ENCODE measurements at places on chromosomes 1 and 21.

- DNase-seq, result no peak
Measured at GRCh38 chr21:16821588-16821987, 691.3 kb upstream of the CXADR start.

DNA sequence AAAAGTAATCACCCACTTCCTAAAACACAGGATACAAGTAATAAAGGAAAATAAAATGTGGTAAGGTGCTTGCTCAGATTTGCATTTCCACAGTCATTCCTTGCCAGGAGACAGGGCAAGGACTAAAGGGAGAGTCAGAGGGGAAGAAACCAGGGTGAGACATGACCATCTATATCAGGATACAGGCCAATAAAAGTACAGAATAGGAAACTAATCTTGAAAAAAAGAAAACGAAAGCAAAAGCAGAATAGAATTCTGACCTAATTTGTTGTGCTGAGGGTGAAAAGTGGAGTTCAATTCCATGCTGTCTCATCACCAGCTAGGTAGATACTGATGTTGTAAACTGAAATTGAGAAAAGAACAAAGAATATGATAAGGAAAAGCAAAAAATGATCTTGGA is 27.3 kb downstream of the JMJD4 start:
- DNase-seq, result no peak

DNA sequence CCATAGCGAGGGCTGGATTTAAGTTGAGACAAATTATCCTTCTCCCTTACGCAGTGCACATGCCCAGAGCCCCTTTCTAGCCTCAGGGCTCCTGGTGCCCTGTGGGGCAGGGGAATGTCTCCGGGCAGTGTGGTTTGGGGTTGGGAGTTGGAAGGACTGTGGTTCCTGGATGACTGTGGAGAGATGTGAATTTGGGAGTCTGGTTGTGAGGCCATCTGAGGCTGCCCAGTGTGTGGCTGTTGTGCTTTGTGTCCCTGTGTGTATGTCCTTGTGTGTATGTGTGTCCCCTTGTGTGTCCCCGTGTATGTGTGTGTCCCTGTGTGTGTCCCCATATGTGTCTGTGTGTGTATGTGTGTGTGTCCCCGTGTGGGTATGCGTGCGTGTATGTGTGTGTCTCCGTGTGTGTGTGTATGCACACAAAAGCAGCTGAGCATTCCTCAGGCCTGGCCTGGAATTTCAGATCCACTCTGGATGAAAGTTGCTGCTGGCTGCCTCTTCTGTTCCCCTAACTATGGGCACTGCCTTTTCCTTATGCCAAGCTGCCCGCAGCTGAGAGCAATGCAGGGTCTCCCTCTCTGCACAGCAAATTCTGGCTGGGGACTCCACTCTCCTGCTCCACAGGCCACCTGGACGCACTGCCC is 65.4 kb downstream of the UBIAD1 start:
- no peak for DNase-seq

GRCh38 chr21:39715804-39716397 is 29.1 kb upstream of the IGSF5 start:
- DNase-seq, result no peak

- DNase-seq, result no peak
Measured at GRCh38 chr1:15254559-15254958, 7.5 kb downstream of the FHAD1 start.

DNA sequence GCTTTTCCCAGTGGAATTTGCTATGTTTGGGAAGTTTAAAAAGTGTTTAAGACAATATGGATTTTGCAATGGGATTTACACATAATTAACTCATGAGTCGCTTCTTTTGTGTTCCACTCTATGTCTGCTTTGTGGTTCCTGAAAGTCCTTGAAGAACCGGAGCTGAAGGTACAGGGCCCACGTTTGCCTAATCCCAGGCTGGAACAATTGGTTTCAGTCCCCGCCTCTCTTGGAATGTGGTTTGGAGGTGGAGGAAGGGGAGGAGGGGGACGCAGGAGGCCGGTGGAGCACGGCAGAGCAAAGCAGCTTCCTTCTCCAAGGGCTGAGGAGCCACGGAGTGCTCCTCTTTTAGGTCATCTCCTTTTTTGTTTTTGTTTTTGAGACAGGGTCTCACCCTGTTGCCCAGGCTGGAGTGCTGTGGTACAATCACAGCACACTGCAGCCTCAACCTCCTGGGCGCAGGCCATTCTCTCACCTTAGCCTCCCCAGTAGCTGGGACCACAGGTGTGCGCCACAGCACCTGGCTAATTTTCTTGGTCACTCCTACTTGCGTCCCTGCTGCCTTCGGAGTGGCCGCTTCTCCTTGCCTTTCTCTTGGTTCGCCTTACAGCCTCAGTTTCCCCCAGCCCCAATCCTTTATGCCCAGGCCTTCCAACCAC is 129.5 kb upstream of the ERRFI1 start:
- no peak for DNase-seq

GRCh38 chr1:224456637-224456953 is 22.0 kb upstream of the WDR26 start:
- DNase-seq, result no peak

- no peak for DNase-seq
Measured at GRCh38 chr1:2602311-2602835, 15.8 kb downstream of the PRXL2B start.

DNA sequence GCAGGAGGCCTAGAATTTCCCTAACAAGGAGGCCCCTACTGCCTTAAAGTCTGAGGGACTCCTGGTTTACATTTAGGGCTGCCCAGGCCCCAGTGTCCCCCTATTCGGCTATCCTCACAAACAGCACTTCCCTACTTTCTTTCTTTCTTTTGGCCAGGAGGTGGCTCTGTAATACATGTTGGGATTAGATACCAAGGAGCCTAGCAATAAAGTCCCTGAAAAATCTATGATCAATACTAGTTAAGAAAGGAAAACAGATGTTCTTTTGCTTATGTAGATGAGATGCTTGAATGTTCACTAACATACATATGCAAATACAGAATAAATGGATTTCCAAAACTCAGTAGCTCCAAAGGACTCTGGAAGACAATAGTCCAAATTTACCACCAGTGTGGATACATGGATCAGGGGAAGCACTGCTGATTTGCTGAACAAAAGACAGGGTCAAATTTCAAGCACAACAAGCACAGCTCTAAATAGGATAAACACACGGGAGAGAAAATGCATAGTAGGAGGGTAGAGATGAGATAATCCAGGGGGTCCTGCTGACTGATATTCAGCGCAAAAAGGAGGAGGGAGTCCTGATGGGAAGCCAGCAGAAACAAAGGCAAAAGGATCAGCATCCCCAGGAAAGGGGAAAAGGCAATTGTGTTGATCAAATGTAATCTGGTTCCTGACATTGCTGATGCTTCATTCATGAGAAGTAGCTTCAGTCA is 240.0 kb downstream of the NUF2 start:
- DNase-seq, result peak; percentile 6

DNA sequence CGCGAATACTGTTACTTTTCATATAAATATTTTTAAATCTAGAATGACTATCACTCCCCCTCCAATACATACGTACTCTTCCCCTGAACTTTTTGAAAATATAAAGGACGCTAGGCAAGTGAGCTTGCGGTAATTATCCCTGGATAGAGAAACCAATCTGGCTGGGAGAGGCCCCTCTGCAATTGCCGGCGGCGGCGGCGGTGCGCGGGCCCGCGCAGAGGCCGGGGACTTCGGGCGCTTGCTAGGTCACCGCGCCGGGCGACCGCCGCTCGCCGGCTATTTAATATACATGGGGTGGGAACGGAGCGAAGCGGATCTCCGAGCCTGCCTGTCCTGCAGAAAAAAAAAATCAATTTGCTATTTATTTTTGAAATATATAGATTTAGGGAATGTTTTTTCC is 416.3 kb upstream of the ESRRG start:
- DNase-seq, result no peak

- DNase-seq, result no peak
Measured at GRCh38 chr1:17895401-17895800, 140.3 kb downstream of the ACTL8 start.

GRCh38 chr1:117368116-117369108 is 1.2 kb downstream of the MAN1A2 start:
- DNase-seq, result no peak

DNA sequence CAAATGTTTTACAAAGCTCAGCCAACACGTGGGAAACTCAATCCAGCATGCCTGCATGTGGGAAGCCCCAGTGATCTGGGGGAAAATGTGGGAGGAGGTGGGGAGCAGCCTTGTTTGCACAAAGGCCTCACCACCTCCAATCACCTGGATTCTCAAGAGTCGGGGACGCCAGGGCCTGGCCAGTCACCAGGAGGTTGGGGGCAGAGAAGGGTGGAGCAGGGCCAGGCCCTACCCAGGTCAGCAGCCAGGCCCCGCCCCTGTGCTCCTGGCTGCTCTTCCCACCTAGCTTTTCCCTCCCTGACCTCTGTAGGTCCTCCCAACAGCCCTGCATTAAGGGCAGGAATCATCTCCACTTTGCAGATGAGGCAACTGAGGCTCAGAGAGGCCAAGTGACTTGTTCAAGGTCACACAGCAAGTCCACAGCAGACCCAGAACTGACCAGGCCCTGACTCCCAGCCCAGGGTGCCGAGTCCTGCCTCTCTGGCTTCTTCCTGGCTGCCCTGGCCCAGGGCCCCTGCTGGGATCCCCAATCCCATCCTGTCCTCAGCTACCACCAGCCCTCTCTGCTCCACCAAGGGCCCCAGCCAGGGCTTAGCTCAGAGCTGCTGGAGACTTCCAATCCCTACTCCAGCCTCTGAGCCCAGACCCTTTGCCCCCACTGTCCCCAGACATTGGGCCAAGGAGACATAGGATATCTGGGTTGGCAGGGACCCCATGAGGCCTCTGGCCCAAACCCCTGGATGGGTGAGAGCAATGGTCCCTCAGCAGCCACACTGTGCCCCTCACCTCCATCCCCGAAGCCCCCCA is 508.6 kb downstream of the PTPRU start:
- DNase-seq, result no peak

DNA sequence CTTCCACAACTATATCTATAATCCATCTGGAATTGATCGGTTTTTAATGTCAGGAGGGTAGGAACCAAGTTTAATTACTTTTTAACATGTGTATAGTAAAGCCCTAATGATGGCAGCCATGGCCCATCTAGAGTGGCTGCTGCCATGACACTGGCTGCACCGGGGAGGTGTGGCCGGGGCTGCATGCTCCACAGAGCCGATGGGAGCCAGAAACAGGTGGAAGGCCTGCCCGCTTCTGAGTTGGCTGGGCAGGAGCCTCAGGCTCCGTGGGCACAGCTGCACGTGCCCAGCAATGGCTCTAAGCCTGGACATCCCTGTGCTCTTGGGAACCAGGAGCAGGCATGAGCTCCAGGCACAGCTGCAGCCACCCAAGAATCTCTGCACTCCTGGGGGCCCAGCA is 73.0 kb downstream of the GBP6 start:
- no peak for DNase-seq

GRCh38 chr1:72557446-72558049 is 275.2 kb upstream of the NEGR1 start:
- DNase-seq, result peak; percentile 5

GRCh38 chr1:107547363-107548155 is 406.7 kb downstream of the NTNG1 start:
- no peak for DNase-seq

DNA sequence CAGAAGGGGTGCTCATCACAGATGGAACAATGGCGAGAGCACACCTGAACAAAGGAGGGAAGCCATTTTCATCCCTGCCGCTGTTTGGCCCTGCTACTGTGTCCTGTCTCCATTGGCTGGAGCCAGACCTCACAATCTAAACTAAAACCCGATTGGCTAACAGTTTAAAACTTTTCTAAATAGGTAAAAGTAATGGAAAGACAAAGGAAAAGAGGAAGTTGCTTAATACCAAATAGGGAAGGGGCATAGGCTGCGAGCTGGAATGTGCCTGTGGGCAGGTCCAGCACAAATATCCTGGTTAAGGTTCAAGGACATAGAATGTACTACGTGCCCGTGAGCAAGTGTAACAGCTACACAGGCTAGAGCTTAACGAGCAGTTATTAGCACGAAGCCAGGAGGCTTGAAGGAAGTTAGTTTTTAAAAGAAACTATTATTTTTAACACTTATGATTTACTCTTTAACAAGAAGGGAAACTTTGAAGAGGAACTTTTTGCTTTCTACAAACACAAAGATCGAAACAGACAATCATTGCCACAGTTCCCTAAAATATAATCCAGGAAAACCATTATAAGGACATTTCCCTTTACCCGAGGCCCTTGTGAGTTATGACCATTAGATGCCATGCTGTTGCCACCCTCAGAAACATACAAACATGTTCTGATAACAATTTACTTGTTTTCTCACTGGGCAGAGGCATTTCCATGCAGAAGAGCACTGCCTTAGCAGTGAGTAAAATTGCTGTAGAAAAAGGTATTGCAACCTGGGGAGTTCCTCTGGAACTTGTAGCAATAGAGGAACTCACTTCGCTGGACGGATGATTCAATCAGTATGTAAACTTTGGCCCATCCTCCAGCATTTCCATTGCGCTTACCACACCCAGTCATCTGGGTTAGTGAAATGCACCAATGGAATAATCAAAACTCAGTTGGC is 4.8 kb upstream of the PTTG1IP start:
- DNase-seq, result no peak

DNA sequence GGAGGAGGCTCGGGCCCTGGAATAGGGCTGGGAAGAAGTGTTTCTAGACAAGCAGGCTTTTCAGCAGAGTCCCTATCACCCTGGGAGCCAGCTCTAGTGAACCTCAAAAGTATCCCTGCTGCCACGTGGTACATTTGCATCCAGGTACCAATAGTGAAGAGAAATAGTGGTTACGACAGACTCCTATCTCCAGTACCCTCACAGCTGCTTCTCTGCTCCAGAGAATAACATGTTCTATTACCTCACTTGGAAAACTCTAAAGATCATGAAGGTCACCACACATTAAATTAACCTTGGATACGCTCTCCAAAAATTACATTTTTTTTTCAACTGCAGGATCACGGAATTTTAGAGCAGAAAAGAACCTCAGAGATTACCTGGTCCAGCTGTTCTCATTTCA is 230.4 kb upstream of the PLD5 start:
- DNase-seq, result no peak

DNA sequence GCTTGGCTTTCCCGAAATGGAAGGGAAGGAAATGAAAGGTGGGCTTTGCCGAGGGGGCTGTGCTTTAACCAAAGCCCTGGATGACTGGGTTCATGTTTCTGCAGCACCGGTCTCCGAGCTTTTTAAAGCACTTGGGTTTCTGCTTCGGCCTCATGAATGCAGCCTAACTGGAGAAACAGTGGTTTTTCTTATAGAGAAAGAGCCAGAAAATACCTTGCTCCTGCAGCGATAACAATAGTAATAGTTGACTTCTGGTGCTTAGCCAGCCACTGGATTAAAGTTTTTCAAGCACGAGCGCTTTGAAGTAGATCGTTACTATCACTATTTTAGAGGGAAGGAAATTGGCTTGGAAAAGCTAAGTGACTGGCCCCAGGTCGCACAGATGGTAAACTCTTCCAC is 500 bp upstream of the DOCK7 start:
- DNase-seq, result no peak

- no peak for DNase-seq
Measured at GRCh38 chr1:47682198-47682597, 244.4 kb downstream of the FOXD2 start.

All from GM04503 (cell line).